ENCODE measurements at places on chromosomes 4 and X. TPM values are rescaled to one million over a fixed set of nuclear protein-coding genes. Genes with fewer than 3 reads are reported as not detected.

Gene TMPRSS11E
- 2.0 TPM for total RNA-seq

DNA sequence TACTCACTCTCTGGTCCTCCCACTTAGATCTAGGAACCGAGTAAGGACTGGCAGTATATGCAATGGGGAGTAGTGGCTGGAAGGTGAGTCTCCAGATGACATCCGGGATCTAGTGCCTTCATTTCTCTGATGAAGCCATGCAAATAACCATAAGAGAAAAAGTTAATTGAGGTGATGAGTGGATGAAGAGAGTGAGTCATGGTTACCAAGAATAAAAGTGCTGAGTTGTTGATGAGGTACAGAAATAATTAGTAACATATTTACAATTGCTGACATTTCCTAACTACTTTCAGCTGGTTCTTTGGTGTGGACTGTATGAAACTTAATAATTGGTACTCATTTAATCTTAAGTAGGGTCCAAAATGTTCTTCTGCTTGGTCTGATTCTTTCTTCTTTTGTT lies 146.7 kb upstream of the PITX2 start:
- DNase-seq = no peak

DNA sequence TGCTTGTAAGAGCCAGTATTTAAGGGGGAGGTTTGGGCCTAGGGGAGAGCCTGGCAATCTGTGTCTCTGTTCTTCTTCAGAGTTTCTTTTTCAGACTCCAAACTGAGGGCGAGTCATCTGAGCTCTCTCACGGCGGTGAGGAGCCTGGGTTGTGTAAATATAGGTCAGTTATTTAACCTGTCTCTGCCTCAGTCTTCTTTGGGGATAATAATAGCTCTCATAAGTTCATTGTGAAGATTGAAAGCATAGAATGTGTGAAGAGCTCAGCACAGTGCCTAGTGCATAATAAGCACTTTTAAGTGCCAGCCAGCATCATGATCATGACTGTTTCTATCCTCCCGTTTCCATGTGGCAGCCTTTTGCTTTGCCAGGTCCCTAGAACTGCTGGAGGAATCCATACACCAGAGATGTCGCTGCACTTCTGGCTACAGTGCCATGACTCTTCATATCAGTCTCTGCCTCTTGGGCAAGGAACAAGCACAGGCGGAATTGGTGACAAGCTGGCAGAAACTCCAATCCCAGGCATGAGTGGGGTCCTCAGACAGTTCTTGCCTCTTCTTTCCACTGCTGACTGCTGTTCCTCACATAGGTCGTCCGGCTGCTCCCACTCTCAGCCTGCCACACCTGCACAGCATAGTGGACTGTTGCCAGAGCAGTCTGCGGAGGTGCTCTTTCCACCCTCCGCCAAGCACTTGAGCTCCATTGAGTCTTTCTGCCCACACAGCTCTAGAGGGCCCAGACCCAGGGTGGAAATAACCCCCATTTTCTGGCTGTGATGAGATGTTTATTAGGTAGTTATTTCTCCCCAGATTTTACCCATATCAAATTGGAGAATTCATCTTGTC lies 103.7 kb upstream of the MAML3 start:
- DNase-seq = no peak

- no peak for DNase-seq
These were observed 72.9 kb downstream of the MED28 start for GRCh38 chr4:17687237-17687857.

Gene ZNF141
- total RNA-seq = 31.7 TPM

All from type B pancreatic cell (in vitro differentiated cells).